Aorta (tissue), 5 donors: ENCODE measurements at places on chromosomes 12 and 14.

GRCh38 chr12:75553836-75554555, 42.6 kb upstream of the KRR1 start:
- no peak for DNase-seq

GRCh38 chr14:88007608-88008007, 2.7 kb downstream of the GPR65 start:
- no peak for DNase-seq

DNA sequence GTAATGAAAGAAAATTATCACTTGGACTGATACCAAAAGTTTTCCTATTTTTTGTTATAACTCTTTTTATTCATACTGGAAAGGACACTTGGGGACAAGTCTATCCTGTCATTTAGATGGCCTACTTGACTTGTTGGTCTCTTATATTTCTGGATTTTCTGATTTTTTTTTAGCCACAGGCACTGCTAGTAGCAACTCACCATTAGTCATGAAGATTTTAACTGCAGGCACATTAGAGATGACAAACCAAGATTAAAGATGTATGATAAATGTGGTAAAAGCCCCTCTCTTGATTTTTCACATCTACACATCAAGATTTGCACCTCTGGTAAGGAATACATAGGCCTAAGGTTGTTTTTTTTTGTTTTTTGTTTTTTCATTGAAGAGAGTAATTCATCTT, 217.0 kb downstream of the SLC25A21 start:
- no peak for DNase-seq

- DNase-seq: no peak
Observed at GRCh38 chr12:64893961-64894360, 69.5 kb downstream of the TBC1D30 start.

DNA sequence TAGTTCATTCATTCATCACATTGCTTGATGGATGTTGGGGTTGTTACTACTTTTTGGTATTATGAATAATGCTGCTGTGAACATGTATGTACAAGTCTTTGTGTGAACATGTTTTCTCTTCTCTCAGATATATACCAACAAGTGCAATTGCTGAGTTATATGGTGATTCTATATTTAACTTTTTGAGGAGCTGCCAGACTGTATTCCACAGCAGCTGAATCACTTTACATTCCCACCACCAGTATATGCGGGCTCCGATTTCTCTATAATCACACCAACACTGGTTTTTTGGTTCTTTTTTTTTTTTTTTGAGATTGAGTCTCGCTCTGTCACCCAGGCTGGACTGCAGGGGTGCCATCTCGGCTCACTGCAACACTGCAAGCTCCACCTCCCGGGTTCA, 22.2 kb upstream of the PLEKHG6 start:
- no peak for DNase-seq

DNA sequence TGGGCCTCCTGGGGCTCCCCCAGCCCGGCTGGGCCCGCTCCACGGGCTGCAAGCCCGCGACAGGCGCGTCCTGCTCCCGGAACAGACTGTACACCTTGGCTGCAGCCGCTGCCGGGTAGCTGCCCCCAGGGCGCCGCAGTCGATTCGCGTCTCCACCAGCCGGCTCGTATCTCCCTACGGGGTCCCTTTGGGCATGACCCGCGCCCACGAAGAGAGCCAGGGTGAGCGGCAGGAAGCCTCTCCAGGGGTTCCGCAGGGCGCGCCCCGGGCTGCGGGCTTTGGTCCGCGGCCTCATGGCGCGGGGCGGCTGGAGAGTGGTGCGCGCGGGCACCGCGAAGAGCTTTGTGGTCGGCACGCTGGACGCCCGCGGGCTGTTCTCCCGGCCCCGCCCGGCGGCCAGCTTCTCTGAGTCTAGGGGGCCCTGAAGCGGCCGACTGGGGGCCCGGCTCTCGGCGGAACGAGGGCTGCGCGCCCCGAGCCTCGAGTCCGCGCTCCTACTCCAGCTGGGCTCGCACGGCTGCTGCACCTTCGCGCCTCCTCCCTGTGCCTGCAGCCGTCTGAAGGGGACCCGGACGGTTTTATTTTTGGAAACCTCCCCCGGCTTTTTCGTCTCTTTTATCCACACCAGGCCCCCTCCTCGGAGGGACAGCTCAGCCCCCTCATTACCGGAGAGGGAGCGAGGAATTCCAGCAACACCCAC, at the start of gene LTBP2:
LTBP2 (minus strand) TSS at position 588 of the 700 bp plus-strand sequence; CDS start at position 295, 293 bp downstream.
- peak; percentile 56 for DNase-seq

- DNase-seq: no peak
Observed at GRCh38 chr14:61234215-61234916, 46.8 kb downstream of the TMEM30B start.

- no peak for DNase-seq
Observed at GRCh38 chr14:59344016-59344415, 121.2 kb downstream of the GPR135 start.

GRCh38 chr12:4825011-4825858, 84.5 kb upstream of the KCNA1 start:
- DNase-seq: no peak

- DNase-seq: no peak
Observed at GRCh38 chr12:114746297-114747011, 62.5 kb upstream of the TBX3 start.

DNA sequence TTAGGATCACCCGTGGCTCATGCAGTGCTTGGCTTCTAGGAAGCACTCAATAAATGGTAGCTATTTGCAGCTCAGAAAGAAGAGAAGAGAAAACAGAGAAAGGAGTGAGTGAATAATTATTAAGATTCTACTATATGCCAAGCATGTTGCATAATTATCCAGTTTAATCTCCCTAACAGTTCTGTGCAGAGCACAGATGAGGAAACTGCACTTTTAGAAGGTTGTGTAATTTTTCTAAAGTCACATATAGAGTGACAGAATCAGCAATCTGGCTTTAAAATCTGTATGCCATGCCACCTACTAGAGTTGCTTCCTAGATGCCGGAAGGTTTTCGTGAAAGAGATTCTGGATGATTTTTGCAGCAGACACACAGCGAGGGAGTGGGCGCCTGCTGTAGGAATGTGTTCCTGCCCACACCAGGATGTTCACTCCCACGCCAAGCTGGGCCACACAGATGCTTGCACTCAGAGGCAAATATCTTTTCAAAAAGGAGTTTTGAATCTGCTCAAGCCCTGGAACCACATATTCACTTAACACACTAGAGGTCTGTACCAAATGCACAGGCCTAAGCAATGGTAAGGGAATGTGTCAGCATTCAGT, 50.2 kb upstream of the SMCO2 start:
- no peak for DNase-seq

- no peak for DNase-seq
Observed at GRCh38 chr14:52103416-52103815, 34.6 kb upstream of the NID2 start.

DNA sequence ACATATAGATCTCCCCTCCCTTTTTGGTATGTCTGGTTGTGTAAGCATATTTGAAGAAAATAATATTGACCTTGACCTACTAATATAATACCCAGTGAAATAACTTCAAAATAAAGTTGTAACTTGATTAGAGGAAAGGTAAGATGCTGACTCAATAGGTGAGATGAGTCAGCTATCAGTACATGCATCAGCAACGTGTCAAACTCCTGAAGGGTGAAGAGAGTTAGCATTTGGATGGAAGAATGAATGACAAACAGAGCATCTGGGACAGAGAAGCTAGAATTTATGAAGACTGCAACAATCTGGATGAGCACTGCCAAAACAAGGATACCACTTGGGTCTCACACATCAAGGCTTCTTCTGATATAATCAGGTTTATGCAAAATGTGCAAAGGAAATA, 74.9 kb downstream of the PPP2R5E start:
- DNase-seq: no peak

- no peak for DNase-seq
Observed at GRCh38 chr14:73221945-73222344, 15.4 kb upstream of the PAPLN start.

DNA sequence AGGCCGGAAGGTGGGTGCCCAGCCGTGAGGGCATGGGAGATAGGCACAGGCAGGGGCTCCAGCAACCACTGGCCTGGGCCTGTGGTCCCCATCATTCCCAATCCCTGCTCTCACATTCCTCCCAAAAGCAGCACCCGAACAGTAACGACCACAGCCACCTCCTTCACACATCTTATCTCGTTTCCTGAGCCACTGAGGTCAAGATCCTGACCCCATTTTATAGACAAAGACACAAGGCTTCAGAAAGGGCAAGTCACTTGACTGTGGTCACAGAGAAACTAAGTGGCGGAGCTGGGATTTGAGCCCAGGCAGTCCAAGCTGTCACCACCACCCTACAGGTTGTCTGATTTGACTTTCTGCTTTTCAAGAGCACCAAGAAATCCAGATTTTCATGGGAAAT, 38.9 kb downstream of the DTX1 start:
- DNase-seq: no peak

- no peak for DNase-seq
Observed at GRCh38 chr12:57471661-57472060, 8.0 kb downstream of the ARHGAP9 start.

DNA sequence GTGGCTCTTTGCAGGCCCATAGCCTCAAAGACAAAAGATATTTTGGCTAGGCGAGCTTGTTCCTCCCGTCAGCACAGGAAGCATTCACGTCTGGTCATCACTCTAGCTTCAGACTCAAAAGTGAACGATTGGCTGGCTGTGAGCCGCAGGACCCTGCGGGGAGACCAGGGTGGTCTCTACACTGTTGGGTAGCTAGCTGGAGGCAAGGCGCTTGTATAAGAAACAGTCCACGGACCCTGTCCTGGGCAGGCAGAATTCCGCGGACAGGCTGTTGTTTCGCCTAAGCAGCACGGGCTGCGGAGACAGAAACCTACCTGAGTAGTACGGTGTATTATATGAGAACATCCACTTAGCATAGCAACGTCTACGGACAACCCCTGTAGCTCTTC, 29.6 kb downstream of the WBP11 start:
- DNase-seq: peak; percentile 74

DNA sequence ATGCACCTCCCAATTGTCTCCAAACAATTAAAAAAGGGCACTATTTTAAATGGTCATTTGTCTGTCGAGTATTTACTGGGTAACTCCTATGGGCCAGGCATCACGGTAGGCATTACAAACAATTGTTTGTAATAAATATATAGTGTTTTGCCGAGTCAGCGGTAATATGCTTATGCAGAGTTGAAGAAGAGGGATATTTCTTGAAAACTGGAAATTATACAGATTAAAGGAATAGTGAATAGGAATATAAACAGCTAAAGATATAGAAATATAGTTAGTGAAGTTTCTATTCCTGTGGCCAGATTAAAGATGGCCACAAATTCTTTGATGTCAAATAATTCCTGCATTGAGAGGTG, 13.5 kb upstream of the CRADD start:
- DNase-seq: no peak

- DNase-seq: peak; percentile 78
Observed at GRCh38 chr12:114319422-114319821, 86.5 kb downstream of the TBX5 start.

DNA sequence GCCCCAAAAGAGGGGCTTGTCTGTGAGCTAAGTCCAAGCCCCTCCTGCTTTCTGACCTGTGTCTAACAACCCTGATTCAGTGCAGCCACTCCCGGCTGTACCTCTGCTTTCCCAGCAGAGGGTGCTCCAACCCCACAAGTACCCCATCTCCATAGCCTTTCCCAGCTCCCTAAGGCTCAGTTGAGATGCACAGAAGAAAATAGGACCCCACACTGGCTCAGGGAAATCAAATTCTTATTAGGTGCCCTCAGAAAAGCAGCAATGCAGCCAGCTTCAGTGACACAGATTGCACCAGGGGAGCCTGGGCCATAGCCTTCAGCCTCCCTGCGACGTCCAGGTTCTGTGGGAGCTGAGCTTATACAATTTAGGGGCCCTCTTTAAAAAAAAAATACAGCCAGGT, 49.9 kb downstream of the LRRC74A start:
- peak; percentile 81 for DNase-seq

DNA sequence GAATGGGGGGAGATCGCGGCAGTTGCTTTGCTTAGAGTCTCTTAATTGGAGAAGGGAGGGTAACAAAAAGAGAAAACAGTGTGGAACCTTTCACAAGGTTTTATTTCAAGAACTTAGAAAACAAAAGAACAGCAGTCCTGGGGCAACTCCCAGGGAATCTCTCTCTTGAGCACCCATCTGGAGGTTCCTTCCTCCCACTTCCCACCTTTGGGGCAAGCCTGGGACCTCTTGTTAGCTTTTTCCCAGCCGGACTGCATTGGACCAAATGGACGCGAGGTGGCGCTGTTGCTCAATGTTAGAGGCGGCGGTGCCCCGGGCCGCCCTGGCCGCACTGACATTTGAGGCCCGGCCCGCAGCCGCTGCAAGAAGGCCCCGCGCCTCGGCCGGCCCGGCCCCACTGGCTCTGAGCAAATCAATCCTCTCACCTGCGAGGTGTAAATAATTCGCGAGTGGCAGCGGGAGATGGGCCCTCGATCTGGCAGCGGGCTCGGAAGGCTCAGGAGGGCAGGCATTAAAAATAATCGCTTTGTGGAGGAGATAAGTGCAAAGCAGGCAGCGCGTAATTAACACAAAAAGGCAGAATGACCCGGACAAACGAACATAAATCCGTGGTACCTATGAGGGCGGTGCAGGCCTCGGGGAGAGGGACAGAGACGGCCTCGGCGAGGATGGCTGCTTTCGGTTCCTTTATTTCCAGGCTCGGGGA, 2.8 kb upstream of the HOXC8 start:
- DNase-seq: peak; percentile 89

- no peak for DNase-seq
Observed at GRCh38 chr12:12807970-12808702, 5.0 kb upstream of the DDX47 start.

DNA sequence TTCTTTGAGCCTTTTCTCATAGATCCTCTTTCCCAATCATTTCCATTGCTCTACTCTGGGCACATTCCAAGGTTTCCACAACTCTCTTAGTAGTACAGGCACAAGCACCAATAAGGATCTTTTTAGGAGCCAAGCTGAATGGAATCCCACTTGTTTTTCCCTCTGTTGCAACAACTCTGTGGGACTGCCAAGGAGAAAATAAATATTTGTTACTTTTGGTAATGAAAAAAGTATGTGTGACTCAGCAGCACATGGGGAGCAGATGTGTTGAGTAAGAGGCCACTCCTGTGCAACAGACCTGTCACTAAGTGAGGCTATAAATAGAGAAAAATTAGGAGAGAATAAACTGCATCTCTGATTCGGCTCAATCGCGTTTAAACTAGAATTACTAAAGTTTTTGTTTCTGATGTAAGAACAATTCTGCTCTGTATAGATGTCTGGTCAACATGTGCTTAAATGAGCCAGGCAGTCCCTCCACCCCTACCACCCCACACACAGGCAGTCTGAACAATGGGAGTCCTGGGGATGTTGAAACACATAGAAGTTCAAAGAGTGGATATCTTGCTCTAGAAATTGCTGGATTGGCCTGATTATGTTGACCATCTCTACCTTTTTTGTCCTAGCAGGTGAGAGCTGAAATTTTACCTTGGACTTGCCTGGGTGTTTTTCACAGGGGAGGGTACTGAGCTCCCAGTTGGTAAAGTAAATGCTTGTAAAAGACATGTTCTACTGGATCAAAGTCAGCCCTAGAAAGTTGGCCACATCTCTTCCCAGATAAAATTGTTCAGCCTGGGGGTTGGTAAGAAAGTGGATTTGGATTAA, 244.3 kb upstream of the NOVA1 start:
- no peak for DNase-seq

DNA sequence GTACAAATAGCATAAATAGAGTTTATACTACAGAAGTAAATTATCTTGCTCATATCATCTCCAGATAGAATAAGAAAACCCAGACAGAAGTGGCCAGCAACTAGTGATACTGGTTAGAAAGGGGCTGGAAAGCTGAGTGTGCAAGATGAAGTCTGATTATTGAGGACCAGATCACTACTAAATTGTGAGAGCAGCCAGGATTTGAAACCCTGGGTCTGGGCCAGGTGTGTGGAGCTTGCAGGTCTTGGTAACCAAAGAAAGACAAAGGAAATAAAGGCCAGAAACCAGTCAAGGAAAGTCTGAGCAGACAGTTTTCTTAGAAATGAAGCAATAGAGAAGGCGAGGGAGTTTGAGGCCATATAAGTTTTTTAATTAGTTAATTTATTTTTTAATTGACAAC, 611.8 kb downstream of the ETNK1 start:
- DNase-seq: no peak
